ENCODE measurements at places on chromosomes 12 and 14.

GRCh38 chr12:66058554-66058953 lies 72.0 kb downstream of the LLPH start:
- no peak for DNase-seq

GRCh38 chr12:38838056-38838850 lies 67.1 kb downstream of the CPNE8 start:
- no peak for DNase-seq

DNA sequence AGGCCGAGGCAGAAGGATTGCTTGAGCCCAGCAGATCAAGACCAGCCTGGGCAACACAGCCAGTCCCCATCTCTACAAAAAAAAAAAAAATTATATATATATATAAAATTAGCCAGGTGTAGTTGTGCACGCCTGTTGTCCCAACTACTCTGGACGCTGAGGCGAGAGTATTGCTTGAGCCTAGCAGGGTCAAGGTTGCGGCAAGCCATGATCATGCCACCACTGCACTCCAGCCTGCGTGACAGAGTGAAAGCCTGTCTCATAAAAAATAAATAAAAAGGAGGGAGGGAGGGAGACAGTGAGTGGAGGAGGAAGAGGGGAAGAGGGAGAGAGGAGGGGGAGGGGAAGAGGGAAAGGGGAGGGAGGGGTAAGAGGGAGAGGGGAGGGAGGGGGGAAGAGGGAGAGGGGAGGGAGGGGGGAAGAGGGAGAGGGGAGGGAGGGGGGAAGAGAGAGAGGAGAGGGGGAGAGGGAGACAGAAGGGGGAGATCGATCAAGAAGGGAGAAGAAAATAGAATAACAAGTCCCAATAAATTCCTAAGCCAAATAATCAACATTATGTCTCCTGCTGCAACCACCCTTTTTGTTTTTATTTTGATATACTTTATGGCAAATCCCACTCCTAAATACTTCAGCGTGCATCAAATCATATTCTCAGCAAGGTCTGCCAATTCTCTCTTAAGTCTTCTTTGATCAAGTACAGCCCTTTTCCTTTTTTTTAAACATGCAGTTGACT lies 163.9 kb downstream of the MED13L start:
- no peak for DNase-seq

GRCh38 chr12:69648476-69648875 lies 37.8 kb upstream of the LRRC10 start:
- DNase-seq, result no peak

- DNase-seq, result no peak
Measured at GRCh38 chr14:29927376-29928116, at the start of gene PRKD1. Gene PRKD1, minus strand, starts transcription at chr14:29927847.

DNA sequence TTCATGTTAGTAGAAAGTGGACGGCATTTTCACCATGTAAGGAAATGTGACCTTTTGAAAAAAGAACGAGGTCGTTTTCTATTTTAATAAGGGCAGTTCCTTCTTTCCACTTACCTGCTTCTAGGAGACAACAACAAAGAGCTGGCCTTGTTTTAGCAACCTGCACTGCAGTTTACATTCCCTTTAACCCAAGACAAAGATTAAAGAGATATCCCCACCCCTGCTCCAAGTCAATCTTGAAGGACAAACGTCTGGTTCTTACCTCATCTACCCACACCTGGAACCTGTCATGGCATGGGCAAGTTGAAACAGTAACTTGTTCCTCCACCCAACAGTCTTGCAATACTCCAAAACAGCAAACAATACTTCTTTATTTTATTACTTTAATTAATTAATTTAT lies 32.7 kb downstream of the ZCCHC8 start:
- no peak for DNase-seq

GRCh38 chr14:86423214-86423613 lies 893.3 kb downstream of the FLRT2 start:
- no peak for DNase-seq

DNA sequence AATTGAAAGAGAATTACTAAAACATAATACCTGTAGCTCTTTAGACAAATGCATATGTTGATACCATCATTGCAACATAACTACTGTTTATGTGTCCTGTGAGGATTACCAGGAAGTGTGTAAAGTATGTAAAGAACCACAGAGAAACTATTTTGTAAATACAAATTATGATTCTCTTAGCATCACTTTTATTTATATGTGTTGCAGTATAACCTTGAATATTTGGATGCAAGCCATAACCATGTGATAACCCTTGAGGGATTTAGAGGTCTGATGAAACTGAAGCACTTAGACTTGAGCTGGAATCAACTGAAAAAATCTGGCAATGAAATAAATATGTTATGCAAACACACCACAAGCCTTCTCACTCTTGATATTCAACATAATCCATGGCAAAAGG lies 77.5 kb downstream of the LRRC9 start:
- DNase-seq, result no peak

GRCh38 chr12:120628919-120629318 lies 11.5 kb upstream of the CABP1 start:
- DNase-seq, result no peak

DNA sequence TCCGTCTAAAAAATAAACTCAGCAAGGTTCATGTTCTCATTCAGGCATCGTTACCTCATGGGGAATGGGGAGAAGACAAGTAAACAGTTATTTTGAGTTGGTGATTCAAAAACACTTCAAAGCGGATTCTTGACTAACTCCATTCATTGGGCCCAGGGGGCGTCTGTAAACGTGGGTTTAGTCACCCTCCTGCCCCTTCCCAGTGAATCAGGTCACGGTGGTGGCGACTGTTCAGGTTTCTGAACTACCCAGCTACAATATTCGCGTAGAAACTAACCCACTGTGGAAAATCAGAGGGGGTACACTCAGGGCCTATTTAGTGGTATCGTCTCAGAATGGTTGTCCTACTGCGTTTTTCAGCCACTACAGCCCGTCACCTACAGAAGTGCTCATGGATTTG lies 15.2 kb downstream of the OR6S1 start:
- DNase-seq, result no peak

GRCh38 chr12:92614502-92614901 lies 88.3 kb upstream of the PLEKHG7 start:
- no peak for DNase-seq

GRCh38 chr14:68690089-68690958 lies 102.5 kb downstream of the ZFP36L1 start:
- DNase-seq, result no peak

DNA sequence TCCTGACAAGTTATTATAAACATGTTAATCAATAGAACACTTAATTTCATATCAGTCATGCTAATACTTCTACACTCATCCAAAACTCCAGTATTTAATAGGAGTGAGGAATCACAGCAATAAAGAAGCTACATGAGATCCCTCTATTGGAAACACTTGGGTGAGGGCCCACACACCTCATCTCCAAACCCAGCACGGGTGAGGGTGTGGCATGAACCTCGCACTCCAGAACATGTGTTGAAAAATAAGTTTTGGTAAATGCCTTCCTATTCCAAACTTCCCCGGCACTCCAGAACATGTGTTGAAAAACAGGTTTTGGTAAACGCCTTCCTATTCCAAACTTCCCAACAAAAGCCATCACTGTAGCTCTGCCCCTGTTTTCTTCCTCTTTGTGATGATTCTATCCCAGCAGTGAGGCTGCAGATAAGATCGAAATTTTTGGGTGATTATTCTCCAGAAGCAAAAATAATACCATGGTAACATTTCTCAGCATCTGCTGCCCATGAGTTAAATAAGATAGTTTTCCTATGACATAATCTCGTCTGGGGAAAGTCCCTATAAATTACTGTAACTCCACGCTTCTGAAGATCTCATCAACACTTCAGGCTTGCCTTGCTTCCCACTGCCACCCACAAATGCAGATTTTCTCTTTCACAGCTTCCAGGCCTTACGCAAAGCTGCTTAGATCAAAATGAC lies 24.4 kb upstream of the PTPRB start:
- no peak for DNase-seq

DNA sequence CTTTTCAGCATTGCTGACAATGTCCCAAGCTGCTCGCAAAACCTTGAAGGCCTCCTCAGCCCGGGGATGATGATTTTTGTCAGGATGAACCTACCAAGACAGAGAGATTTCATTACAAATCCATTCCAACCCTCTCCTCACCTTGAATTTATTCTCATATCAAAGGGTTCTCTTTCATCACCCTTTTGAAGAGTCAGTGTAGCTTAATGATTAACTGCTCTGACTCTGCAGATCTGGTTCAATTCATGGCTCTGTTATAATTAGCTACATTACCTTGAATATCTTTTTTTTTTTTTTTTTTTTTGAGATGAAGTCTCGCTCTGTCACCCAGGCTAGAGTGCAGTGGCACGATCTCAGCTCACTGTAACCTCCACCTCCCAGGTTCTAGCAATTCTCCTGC lies 5.6 kb downstream of the ORMDL2 start:
- no peak for DNase-seq

Measured in stimulated activated CD4-positive, alpha-beta T cell treated with anti-CD3 and anti-CD28 coated beads, Interleukin-1b, Interleukin-23, amount 100 ng/mL, for 1 hour (primary cell).